Fibroblast of lung (primary cell): ENCODE measurements at places on chromosomes 6 and 20.

GRCh38 chr6:45966797-45967196 lies 48.9 kb downstream of the CLIC5 start:
- no peak for DNase-seq

DNA sequence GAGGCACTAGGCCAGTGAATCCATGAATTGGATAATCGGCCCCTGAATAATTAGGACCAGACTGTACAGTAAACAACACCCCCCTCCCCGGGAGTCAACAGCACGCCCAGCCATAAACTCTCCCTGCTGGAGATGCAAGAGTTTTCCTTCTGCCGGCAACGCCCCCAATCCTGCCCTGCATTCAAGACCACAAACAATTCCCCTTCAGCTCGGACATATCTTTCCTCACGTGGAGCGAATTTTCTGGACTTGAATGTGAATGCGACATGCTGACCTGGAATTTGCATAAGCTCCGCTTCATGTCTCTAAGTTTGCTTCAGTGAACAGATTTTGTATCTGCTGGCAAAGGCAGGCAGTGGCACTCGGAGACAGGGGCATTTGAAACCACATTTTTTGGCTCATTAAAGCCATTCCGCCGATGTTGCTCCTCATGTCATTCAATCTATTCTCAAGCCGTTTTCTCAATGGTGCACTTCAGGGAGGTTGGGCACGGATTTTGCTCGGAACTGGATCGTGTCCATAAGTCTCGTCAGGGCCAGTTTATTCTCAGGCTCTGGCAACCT lies 38.0 kb upstream of the GMPR start:
- no peak for DNase-seq

GRCh38 chr6:67914419-67914818 lies 720.7 kb upstream of the ADGRB3 start:
- DNase-seq: peak; percentile 6

- no peak for DNase-seq
These were observed 16.3 kb downstream of the PKIG start for GRCh38 chr20:44598423-44599305.

- peak; percentile 82 for DNase-seq
These were observed 387.9 kb downstream of the ADGRB3 start for GRCh38 chr6:69022993-69023392.

DNA sequence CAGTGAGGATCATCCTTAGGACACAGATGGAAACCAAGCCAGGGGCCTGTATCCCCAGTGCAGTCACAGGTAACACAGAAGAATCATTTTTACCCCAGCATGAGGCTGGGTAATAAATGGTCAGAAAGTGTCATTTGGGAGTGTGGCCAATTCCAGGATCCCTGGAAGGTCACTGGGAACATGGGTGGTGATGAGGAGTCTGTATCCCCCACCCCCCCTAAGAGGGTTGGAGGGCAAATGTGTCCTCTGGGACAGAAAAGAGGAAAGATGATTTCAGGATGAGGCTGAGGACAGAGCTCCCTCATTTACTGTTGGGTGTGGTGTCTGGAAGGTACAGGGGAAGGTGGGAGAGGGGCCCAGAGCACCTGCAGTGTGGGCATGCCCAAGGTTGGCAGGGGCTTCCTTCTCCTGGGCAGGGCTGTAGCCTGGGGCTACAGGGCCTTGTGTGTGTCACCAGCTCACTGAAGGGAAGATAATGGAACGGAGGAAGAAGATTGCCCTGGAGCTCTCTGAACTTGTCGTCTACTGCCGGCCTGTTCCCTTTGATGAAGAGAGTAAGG lies 34.5 kb downstream of the PLCG1 start:
- DNase-seq: no peak

GRCh38 chr20:36466089-36466488 lies 75.2 kb upstream of the MYL9 start:
- DNase-seq: no peak

- no peak for DNase-seq
These were observed 32.7 kb upstream of the NKX2-4 start for GRCh38 chr20:21430020-21430419.

DNA sequence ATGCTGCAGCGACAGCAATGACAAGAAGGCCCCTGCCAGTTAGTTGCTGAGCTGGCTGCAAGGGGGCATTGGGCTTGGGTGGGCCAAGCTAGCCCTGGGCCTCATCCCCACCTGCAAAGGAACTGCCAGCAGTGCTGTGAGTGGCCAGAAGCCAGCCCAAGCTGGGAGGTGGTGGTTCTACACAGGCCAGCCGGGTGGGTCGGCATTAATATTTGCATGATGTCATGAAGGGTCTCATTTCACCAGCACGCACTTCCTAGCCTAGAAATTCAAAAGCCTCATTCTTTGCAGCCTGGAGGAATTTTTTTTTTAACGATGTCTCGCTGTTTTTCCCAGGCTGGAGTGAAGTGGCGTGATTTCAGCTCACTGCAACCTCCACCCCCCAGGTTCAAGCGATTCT lies 62.0 kb downstream of the IYD start:
- DNase-seq: no peak

GRCh38 chr6:37149745-37150144 lies 20.2 kb upstream of the PIM1 start:
- no peak for DNase-seq

DNA sequence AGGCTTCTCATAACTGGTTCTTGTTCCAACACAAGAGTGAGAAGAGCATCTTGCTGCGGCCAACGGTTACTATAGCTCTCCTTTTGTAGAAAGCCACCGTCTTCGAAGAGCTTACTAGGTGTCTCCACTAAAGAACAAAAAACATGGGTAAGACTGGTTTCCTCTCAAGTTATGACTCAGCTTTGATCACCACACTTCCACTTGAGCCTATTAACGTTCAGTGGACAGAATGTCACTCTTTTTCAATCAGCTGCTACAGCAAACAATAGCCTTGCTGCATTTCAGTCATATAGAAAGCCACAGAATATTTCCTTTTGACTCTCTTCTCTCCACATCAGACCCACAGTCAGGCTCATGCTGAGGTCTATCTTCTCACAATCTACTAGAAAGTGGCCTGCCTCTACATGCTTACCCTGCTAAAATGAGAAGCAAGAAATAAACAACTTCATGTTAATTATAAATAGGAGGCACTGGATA lies 243.5 kb upstream of the PREP start:
- peak; percentile 52 for DNase-seq

- peak; percentile 85 for DNase-seq
These were observed 44.9 kb downstream of the SNAI1 start for GRCh38 chr20:50027611-50028105.

- DNase-seq: no peak
These were observed 27.2 kb downstream of the IL17F start for GRCh38 chr6:52216932-52217575.

DNA sequence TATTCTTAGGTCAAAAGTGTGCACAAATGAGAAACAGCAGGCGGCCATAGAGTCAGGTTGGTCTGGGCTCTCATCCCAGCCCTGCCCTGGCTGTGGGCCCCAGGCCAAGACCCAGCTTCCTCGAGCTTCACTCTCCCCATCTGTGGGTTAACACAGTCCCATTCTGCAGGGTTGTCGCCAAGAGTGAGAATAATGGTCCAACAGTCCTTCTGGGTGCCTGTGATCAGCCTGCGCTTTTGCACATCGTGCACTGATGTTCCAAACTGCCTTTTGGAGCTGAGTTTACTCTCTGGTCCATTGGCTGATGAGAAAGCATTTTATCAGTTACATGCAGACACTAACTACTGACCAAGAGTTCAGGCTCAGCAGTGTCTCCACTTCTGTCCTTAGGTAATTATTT lies 82.6 kb downstream of the INSM1 start:
- DNase-seq: peak; percentile 33

DNA sequence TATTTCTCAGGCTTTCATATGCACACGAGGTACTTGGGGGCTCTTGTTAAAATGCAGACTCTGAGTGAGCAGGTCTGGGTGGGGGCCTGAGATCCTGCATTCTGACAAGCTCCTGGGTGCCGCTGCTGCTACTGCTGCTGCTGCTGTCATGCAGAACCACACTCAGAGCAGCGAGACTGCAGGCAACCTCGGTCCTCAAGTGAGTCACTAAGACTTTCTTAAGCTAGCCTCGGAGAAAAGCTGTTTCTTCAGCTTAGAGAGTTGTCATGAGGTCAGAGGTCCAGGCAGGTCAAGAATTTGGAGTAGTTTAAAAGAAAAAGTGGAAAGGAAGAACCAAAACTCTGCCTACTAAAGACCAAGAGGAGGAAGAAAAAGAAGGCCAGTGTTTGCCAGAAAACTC lies 92.9 kb downstream of the SPTLC3 start:
- DNase-seq: peak; percentile 65

- DNase-seq: no peak
These were observed 18.1 kb downstream of the ELMO2 start for GRCh38 chr20:46388201-46388836.

DNA sequence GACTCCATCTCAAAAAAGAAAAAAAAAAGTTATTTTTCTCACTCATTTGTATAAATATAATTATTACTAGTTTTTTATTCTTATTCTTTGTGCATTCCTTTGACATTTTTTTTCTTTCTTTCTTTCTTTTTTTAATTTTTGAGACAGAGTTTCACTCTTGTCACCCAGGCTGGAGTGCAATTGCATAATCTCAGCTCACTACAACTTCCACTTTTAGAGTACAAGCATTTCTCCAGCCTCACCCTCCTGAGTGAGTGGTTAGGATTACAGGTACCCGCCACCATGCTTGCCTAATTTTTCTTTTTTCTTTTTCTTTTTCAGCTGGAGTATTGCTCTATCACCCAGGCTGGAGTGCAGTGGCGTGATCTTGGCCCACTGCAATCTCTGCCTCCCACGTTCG lies 51.4 kb upstream of the JARID2 start:
- no peak for DNase-seq

DNA sequence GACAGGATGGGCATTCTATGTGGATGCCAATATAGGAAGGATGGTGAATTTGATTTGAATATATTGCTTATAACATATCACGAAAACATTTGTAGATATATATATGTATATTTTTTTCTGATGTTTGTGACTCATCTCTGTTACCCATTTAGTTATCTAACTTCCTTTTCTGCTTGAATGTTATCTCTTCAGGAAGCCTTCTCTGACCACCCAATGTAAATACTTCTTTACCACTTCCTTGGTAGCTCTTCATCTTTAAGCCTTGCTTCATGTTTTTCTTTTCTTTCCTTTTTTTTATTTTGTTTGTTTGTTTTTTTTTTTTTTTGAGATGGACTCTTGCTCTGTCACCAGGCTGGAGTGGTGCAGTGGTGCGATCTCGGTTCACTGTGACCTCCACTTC lies 260.5 kb upstream of the EPHA7 start:
- DNase-seq: no peak

GRCh38 chr20:44552050-44552449 lies 30.2 kb upstream of the SERINC3 start:
- no peak for DNase-seq

DNA sequence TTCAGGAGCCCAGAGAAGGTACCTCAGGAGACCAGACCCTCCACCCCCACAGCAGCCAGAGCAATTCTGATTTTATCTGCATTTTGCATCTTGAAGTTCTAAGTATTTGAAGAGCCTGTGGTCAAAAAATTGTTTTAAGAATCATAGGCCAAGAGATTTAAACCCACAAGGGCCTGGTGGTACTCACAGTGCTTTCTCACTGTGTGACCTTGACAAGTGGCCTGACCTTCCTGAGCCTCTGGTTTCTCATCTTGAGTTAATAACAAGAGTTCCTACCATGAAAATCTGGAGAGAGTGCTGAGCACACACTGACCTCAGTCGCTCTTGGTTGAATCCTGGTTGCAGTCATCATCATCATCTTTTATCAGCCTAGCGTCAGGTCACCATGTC lies 45.4 kb upstream of the ID1 start:
- no peak for DNase-seq

DNA sequence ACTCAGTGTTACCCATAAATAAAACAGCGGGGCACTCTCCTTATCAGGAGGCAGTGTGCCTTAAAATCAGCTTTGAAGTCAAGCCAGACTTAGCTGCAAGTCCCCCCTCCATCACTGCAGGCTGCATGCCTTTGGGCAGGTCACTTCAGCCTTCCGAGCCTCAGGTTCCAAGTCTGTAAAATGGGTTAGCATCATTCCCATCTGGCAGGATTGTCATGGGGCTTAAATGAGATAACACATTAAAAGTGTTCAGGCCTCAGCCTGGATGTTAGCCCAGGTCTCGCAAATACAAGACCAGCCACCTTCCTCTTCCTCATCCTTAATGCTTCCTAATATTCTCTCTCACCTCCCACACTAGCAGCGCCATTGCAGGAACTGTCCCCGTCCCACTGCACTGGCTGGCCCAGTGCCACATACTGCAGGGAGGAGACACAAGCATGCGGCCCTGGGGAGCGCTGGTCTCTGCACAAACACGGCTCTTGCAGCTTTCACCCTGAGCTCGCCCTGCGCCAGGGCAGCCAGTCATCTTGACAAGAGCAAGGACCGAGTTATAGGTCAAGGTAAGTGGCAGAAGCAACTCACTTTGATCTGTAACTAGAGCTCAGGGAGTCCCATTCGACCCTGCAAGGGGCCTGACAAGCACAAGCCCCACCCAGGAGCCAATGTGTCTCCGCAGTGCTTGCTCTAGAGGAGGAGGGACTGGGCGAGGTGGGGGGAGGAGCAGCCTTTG lies 564.6 kb upstream of the AGPAT4 start:
- no peak for DNase-seq

GRCh38 chr6:143867236-143867635 lies 3.0 kb downstream of the ZC2HC1B start:
- peak; percentile 19 for DNase-seq

- no peak for DNase-seq
These were observed 199.6 kb upstream of the RREB1 start for GRCh38 chr6:6908121-6908520.

GRCh38 chr6:21371676-21372171 lies 221.8 kb upstream of the SOX4 start:
- DNase-seq: peak; percentile 73

GRCh38 chr20:40109136-40109535 lies 579.9 kb downstream of the MAFB start:
- DNase-seq: no peak

GRCh38 chr6:78400076-78400475 lies 467.3 kb upstream of the IRAK1BP1 start:
- DNase-seq: no peak

GRCh38 chr6:28248916-28249315 lies 3.2 kb downstream of the ZKSCAN4 start:
- DNase-seq: no peak

DNA sequence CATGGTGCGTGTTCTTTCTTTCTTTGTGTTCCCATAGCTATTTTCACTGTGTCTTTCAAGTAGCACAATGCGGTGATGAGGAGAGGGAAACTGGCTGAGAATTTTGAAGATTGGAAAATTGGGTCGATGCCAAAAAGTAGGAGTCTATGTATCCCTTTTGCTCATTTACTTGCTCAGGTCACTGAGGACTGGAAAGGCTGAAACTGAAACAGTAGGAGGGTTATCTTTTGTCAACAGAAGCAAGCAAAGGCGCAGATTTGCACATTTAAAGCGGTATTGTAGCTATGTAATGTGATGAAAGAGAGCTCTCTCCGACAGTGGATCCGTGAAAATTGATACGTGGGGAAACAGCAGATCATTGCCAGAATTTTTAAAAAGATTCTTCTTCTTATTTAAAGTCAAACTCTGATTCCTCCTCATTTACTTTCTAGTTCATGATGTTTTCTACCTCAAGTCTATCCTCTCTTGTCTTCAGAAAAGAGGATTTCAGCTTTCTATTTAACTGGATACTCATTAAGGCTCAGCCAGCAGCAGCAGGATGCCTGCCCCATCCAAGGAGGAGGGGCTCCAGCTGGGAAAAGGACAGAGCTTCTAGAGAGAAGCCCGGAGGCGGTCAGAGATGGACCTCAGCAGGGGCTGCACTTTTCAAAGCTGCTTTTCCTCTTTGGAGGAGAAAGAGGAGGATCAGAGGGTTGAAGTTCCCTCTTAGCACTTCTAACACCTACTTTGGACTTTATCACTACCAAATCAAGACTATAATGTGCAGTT lies 15.9 kb upstream of the FYN start:
- no peak for DNase-seq
